Stimulated activated CD4-positive, alpha-beta T cell treated with anti-CD3 and anti-CD28 coated beads, Interleukin-4, amount 100 ng/mL, for 4 hours (primary cell): ENCODE measurements at places on chromosomes 7 and 10.

DNA sequence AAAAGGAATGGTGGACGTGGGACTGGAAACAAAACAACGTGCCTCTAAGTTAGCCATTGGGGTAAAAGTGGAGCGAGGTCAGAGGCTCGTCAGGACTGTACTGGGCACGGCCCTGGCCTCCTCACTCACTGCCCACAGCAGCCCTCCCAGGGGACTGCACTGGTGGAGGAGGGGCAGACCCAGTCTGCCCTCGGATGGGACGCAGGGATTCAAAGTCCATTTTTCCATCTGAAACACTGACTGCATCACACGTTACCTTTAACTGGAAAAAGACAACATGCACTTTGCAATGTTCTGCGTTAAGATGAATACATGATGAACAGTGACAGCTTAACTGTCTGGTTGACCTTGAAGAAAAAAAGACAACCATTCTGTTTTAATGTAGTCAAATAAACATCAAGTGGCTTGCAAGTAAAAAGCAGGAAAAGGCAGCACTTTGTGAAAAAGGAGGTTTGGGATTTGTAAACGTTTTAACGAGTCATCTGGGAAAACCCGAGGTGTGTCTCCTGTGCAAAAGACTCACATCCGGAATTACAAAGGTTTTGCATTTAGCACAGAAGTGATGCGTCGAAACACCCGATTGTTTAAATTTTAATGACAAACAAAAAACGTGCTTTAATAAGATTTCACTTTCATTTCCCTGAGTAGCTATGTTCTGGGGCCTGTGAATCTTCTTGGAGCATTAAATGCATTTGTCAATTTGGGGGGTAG, 18.8 kb downstream of the KLF6 start:
- DNase-seq: no peak

GRCh38 chr10:86693721-86694369, 25.5 kb downstream of the LDB3 start:
- DNase-seq: no peak

DNA sequence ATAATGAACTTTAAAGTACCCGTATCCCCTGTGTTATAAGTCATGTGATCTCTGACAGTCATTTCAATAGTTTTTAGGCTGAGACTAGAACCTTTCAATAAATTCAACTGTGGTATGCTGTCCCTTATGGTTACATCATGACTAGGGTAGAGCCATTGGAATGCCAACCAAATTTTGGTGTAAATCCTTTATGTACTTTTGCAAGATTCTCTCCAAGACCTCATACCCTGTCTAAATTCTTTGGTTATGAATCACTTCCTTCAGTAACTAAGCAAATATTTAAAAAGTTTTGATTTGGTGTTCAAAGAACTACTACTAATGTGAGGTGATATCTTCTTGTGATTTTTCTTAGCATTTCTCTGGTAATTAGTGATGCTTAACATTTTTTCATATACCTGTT, 20.8 kb upstream of the OR6B1 start:
- DNase-seq: no peak

DNA sequence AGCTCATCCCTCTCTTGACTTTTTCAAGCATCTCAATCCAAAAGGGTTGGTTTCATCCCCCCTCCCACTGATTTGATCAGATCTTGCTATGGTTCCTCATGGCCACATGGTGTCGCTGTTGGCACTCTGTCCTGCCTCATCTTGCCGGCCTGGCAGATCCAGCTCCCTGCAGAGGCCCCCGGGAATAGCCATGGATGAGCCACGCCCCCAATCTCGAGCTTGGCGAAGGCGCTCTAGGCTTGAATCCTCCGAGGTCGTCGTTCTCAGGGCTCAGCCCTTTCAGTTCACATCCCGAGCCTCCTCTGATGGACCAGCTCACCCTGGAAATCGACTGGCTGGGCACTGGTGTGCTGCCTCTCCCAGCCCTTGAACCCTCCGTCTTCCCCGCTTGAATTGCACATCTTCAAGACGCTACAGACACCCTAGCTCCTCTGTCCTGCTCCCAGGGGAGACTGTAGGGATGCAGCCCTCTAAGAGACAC, 628.7 kb downstream of the TYW1 start:
- no peak for DNase-seq

DNA sequence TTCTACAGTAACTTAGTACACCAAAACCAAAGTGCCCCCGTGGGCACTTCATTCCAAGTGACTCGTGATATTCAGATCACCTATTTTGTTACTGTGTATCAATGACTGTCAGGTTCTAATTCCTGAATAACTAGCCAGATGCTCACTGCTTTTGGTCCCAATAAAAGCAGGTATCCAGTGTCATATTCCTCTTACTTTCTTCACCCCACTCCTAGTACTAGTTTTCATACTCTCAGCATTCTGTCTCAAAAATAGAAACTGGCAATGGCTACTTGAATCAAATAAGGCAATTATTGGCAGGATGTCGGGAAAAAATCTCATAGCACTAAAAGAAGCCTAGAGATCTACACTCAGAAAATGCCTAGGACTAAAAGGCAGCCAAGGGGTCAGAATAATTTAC, 84.6 kb downstream of the ZNF467 start:
- no peak for DNase-seq

DNA sequence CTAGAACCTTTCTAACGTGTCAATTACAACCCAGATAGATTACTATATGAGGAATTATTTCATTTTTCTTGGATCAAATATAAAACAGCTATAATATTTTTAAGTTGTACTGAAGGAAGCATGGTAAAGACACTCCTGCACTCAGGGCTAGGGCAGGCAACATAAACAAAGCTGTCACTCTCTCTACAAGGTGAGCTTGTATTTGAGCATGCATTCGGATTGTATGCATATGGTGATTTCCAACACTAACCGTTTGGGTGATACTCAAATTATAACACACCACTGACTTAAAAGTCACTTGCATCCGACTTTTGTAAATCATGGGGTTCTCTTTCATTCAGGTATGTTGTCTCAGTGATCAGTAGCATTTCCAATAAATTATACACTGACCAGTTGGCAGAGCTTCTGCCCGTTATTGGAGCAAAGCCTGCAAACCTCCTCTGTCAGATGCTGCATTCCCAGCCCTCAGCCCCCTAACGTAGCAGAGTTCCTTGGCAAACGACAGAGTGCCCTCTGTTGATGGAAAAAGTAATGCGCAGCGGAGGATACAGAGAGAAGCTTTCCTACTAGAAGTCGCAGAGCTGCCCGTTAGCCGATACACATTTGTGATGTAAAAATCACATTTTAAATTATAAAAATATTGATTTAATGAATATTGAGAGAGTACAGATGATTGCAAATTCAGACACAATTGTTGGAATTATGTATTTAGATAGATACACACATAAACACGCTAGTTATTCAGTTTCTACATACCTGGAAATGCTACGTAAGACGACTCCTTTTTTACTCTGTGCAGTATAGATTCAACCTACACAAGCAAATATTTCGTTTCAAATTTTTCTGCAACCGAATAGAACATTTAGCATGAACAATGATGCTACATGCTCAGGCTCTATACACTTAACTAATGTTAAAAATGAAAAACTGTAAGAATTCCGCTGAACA, 173.9 kb upstream of the SP4 start:
- peak; percentile 16 for DNase-seq

DNA sequence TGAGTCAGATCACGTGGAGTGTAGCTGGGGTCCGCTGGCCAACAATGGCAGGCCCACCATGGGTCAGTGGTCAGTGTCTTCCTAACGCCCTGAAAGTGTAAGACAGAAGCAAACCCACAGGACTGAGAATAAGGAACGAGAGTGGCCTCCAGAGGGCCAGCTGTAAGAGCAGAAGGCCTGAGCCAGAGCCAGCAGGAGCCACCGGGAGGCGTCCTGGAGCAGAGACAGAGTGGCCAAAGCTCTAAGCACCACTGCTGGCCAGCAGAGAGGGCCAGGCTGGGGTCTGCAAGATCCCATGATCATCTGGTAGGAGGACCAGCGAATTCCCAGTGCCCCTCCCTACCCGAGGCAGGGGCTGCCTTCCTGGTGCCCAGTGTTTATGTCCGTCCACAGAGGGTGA, 9.2 kb downstream of the CCDC201 start:
- no peak for DNase-seq

DNA sequence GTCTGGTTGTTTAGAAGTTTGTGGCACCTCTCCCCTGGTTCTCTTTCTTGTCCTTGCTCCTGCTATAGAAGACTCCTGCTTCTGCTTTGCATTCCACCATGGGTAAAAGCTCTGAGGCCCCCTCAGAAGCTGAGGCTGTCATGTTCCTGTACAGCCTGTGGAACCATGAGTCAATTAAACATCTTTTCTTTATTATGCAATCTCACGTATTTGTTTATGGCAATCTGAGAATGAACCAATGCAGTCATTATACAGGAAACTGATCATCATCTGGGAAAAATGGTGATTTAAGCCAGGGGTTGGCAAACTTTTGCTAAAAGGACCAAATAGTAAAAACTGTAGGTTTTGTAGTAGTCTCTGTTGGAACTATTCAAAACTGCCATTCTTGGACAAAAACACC, 175.4 kb downstream of the CSTF2T start:
- DNase-seq: no peak

GRCh38 chr10:120738658-120739057, 112.5 kb upstream of the WDR11 start:
- DNase-seq: no peak

DNA sequence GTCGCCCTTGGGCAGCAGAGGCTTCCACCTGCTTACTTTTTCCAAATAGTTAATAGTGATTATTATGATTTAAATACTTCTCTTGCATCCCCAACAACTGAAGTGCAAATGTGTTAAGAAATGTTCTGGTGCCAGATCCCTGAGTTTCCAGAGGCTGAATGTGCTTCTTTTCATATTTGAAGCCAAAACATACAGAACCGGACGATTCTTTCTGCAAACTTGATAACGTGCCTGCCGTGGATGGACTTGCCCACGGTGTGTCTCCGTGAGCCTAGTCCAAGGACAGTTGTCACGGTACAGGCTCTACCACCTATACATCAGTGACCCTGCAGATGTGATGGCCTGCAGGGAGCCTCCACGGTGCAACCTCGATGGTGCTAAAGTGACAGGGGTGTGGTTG, 198.6 kb upstream of the LYZL2 start:
- DNase-seq: no peak
